ENCODE measurements at places on chromosomes 4 and X. TPM values are rescaled to one million over a fixed set of nuclear protein-coding genes. Genes with fewer than 3 reads are reported as not detected.

GRCh38 chr4:26255989-26256388 lies 64.8 kb upstream of the RBPJ start:
- DNase-seq = no peak

SERPINA7 gene
- not detected for total RNA-seq

DNA sequence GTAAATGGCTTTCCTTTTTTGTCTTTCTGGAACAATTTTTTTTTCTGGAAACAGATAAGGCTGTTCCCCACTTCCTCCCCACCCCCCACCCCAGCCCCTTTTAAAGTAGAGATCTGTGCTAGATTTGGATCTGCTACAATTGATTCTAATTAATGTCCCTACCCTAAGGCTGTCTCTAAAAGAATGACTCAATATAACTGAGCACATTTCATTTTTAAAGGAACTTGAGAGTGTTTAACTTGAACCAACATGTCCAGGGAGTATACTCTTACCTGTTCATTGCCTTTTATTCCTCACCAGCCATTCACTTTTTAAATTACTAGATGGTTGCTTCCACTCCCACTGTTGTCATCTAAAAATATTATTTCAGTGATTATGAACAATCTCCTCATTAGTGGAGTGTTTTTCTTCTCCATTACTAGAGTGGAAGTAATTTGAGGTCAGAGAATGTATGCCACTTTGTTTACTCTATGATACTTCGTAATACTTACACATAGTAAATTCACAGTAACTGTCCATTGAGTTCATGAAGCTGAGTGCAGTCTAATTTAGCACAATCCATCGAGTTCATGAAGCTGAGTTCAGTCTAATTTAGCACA lies 14.1 kb upstream of the CNOT6L start:
- no peak for DNase-seq

- no peak for DNase-seq
Observed at GRCh38 chrX:41353985-41354384, 20.0 kb downstream of the DDX3X start.

GRCh38 chr4:67558493-67558892 lies at the start of gene STAP1:
Gene STAP1, plus strand, starts transcription at chr4:67558727. Its CDS starts 83 bp downstream, at chr4:67558810.
- no peak for DNase-seq

DNA sequence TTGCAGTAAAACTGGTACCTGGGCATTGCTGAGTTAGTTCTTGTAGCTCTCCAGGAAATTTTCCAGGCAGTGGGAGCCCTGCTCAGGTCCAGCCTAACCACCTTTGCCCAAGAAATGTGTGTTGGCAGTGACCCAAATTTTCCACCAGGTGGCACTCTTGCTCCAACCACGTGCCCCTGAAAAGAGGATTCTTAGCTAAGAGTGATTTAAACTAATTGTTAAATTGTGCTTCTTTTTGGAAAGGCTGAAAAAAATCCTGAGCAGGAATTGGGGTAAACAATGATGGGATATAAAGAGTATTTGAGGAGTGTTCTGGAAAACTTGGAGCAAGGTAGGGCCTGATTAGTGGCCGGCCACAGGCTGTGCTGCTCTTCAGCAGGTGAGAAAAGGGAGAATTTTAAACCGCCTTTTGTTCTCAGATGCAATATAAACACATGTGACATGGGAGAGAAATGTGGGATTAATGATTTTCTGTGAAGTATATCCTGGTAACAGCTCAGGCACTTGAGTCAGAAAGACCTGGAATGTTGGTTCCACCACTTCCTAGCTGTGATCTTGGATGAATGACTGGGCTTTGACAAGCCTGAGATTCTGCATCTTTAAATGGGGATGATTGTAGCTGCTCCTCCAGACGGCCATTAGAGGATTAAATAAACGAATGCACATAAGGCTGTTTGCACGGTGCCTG lies 219.6 kb downstream of the PTTG2 start:
- DNase-seq = peak; percentile 72

DNA sequence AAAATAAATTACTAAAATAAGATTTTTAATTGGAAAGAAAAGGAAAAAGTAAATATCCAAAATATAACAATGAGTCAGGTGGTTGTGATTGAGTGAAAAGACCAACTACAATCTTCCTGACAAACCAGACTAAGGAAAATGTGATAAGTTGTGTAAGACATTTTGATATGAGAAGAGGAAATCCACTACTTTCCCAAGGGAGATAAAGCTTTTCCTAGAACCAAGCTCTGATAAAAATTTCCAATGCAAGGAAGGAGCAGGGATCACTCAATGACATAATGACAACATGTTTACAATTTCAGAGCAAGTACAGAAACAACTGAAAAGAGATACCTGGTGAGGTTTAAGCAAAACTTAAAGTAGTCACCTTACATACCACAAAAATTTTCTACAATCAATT lies 305.1 kb upstream of the RASGEF1B start:
- DNase-seq = no peak

GRCh38 chr4:4412641-4413372 lies 25.9 kb downstream of the NSG1 start:
- peak; percentile 19 for DNase-seq

- DNase-seq = no peak
Observed at GRCh38 chr4:140871368-140871767, 115.2 kb upstream of the TBC1D9 start.

C1QTNF7 gene
- 0.30 TPM for total RNA-seq

RBM46 gene
- total RNA-seq = not detected

RASL11B gene
- 0.40 TPM for total RNA-seq

- DNase-seq = no peak
Observed at GRCh38 chr4:83125738-83126141, 11.2 kb upstream of the PLAC8 start.

OPN1MW gene
- total RNA-seq = not detected

- DNase-seq = no peak
Observed at GRCh38 chr4:187309456-187309855, 585.8 kb upstream of the FAT1 start.

- no peak for DNase-seq
Observed at GRCh38 chr4:53478671-53479456, 101.4 kb downstream of the FIP1L1 start.

DNA sequence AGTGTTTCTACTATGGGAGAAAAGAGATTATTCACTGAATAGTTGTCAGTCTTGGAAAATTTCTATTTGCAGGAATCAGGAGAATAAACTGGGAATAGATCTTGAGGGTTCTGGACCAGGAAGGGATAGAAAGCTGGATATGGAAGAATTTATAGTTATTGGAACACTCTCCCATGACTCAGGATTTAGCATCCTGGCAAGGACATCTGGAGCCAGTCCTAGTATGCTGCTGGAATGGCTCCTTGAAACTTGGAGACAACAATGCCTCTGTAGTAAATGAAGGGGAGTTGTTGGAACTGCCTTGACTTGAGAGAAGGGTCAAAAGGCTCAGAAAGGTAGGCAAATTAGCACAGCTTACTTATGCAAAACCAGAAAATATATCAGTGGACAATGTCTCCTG lies 23.5 kb upstream of the THOC2 start:
- DNase-seq = no peak

MAGEC1 gene
- total RNA-seq = not detected

DNA sequence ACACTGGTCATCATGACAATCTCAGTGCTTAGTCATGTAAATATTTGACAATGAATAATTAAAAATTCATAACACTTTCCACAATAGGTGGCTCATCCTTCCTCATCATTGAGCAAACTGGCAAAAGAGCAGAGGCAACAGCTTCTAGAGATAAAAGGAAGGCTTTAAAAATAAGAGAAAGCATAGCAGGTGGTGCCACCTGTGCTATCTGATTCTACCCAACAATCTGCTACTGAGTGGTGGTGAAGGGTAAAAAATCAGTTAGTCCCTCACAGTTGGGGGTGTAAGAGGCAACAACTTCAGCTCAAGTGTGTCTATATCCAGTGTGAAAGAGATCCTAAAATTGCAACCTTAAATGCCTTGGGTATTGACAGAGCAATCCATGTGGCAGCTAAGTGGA lies 280.1 kb upstream of the PPARGC1A start:
- DNase-seq = no peak

GRCh38 chrX:119036107-119037029 lies 36.4 kb upstream of the CT47C1 start:
- DNase-seq = no peak
